Occipital lobe (tissue), 3 donors: ENCODE measurements at places on chromosomes 2 and 18.

DNA sequence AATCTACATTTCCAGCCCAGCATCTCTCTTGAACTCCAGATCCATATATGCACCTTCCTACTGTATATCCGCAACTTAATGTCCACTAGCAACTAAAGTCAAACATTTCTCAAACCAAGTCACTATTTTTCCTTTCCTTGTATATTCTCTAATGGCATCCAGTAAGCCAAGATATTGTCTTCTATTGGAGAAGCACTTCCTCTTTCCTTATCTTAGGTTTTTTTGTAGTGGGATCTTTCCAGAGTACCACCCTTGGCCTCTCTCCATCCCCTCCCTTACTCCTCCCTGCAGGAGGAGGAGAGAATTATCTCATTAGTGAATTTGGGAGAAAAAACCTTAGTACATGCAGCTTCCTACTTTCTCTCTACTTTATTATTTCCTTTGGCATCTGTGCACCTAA, 8.7 kb upstream of the DYNC1I2 start:
- DNase-seq, result no peak

DNA sequence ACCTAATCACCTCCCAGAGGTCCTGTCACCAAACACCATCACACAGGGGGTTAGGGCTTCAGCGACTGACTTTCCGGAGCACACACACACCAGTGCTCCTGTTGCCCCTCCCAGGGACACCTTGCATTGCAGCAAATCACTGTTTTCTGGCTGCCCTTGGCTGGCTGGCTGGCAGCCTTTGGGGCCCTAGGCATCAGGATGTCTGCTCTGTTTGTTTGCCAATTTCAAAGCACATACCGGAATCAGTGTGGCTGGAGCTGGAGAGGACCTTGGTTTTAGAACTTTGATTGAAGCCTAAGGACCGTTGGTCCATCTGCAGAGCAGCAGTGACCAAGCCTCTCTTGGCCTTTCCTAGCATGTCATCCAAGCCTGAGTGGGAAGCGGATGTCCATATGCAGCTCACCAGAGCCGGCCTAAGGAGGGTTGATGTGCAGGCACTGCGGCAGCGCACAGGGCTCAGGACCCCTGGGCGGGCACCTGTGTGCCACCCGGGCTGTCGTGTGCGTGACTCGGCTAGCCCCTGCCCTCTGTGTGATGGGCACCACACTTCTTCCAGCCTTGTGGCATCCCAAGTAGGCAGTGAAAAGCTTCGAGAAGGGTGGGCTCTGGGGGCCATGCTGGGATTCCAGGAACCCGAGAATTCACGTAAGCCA, 62.1 kb downstream of the GBX2 start:
- no peak for DNase-seq

- DNase-seq, result no peak
These were observed 753.5 kb upstream of the PKDCC start for GRCh38 chr2:41294331-41294730.

DNA sequence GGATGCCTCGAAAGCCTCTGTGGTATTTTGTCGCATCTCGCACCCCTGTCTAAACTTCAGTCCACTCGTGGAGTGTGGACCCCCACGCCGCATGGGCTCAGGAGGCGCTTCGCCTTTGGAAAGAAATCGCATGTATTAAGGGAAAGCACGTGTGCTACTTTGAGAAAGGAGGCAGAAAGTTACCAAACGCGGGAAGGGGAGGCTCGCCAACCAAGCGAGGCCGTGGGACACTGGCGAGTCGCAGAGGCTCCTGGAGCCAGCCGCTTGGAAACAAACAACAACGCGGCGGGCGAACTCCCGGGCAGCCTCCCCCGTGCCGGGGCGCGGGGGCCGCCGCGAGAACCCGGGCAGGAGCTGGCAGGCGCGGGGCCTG, 455 bp upstream of the AGAP1 start:
- DNase-seq, result no peak

DNA sequence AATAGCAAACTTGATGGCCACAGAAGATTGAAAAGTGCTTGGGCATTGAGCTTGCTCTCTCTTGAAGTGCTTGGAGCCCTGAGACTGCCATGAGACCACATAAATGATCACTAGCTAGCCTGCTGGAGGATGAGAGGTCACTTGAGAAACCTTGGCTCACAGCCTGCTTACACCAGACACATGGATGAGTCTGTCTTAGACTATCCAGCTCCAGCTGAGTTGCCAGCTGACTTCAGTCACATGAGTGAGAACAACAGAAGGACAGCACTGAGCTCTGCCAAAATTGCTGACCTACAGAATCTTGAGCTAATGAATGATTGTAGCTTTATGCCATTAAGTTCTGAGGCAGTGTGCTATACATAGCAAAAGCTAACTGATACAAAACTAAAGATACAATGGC, 18.1 kb downstream of the NABP1 start:
- DNase-seq, result no peak

GRCh38 chr2:98334439-98335078, 11.7 kb upstream of the CNGA3 start:
- DNase-seq, result no peak

DNA sequence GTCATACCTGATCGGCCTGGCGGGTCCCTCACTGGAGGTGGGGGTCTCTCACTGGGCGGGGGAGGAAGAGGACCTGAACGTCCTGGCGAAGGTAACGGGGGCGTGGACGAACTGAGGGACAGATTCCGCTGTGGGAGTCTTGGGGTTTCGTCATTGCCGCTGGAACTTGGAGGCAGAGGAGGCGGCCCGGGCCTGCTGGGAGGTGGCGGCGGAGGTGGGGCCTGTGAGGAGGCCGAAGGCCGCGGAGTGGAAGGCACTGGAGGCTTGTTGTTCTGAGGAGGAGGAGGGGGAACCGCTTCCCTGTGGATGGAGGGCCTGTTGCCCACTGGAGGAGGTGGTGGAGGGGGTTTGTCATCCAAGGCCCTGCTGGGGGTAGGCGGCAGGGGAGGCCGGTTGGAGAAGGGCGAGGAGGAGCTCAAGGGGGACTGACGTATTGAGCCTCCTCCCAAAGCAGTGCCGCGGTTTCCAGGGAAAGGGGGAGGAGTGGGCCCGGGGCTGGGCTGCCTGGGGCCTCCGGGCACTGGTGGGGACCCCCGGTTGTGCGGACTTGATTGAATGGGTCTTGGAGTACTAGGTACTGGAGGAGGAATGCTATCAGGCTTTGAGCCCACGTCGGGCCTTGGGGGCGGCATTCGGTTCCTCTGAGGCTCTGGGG, 25.8 kb downstream of the WIPF1 start:
- no peak for DNase-seq

DNA sequence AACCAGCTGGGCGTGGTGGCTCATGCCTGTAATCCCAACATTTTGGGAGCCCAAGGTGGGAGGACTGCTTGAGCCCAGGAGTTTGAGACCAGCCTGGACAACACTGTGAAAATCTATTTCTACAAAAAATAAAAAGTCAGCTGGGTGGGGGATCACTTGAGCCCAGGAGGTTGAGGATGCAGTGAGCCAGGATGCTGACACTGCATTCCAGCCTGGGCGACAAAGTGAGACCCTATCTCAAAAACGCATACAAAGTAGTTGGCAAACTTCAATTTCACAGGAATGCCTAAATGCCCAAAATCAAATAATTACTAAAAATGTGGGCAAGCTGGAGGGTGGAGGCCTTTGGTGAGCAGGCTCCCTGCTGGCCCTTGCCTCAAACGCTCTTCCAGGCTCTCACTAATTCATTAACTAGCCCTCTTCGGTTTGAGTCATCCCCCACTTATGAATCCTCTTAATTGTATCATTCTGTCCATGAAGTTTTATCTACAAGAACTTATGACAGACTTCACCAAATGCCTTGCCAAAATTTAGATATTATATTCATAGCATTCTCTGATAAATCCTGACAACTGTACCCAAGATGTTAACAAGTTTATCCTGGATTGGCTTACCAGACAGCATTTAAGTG, 68.7 kb upstream of the ZFP36L2 start:
- no peak for DNase-seq
